Smooth muscle cell of the umbilical artery (primary cell): ENCODE measurements at places on chromosomes 3 and 15. TPM values are rescaled to one million over a fixed set of nuclear protein-coding genes. Genes with fewer than 3 reads are reported as not detected.

The FGF12 gene
- not detected in 2 replicates for total RNA-seq

The AADACL2 gene
- not detected in 2 replicates for total RNA-seq

The MKRN3 gene
- total RNA-seq = under 0.01 TPM in 1 of 2 replicates, not detected in the other

The NPAP1 gene
- total RNA-seq = not detected in 2 replicates

The EFCC1 gene
- total RNA-seq = not detected in 2 replicates

The BFSP2 gene
- not detected in 2 replicates for total RNA-seq

The DRD3 gene
- not detected in 2 replicates for total RNA-seq

The CAND2 gene
- total RNA-seq = 3.2 and 4.5 TPM in 2 replicates

The UBAP1L gene
- 1.8 and 2.8 TPM in 2 replicates for total RNA-seq

The C2CD4A gene
- not detected in 2 replicates for total RNA-seq

The GALNT15 gene
- total RNA-seq = 5.0 and 9.5 TPM in 2 replicates

The SLC6A1 gene
- total RNA-seq = under 0.01 and 0.05 TPM in 2 replicates

The PAK6 gene
- 0.28 TPM in 1 of 2 replicates, not detected in the other for total RNA-seq

The REC114 gene
- not detected in 2 replicates for total RNA-seq

The MGA gene
- 37.1 and 55.8 TPM in 2 replicates for total RNA-seq
